ENCODE measurements at places on chromosomes 1 and 21.
A peak's percentile ranks its signal among the peaks of the same experiment; 100 is the strongest.

DNA sequence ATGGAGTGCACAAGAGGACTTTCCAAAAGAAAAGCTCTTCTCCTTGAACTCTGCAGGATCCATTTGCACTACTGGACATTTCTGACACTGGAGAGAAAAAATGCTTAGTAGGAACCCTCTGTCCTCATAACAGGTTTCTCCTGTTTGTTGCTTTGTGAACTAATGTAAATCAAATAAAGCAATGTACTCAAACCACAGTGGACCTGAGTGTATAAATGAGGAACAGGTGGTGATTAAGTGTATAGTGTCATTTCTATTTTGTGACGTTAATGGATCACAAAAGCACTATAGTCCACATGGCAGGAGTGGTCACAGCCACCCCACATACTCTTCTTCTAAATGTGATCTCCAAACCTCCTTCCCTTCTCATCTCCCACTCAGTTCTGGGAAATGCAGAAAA lies 268.4 kb upstream of the DUSP10 start:
- no peak for DNase-seq

DNA sequence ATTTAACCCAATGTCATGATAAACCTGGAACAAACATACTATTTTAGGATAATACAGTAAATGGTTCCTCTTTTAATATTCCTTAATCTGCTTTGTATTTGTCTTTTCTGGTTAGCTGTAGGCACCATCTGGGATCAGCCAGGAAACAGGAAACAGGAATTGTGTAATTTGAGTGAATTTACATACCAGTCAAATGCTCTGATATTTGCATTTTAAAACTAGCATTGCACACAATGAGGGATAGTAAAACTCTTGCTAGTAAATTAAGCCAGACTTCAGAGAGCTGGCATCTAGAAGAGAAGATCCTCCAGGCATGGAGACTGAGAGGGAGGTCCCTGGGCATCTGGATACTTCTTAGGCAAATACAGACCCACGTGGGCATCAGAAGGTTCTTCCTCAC lies 103.5 kb downstream of the HMCN1 start:
- no peak for DNase-seq

DNA sequence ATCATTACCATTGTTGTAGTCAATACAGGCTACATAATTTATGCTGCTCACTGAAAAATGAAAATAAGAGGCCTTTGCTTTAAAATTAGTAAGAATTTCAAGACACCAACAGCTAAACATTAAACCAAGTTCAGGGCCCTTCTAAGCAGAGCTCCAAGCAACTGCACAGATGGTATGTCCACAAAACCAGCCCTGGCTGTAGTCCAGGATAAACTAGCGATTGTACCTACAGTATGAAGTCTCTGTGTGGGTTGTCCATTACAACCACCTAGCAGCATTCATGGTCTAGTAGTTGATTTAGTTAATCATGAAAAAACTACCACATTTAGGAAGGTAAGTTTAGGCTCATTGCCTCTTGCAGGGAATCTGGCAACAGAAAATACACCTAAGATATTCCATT lies 35.3 kb downstream of the CLCA4 start:
- DNase-seq, result no peak

- DNase-seq, result no peak
These were observed 5.9 kb downstream of the ANKRD13C start for GRCh38 chr1:70348399-70349165.

GRCh38 chr1:13790290-13791030 lies 90.5 kb downstream of the PRDM2 start:
- DNase-seq, result no peak

DNA sequence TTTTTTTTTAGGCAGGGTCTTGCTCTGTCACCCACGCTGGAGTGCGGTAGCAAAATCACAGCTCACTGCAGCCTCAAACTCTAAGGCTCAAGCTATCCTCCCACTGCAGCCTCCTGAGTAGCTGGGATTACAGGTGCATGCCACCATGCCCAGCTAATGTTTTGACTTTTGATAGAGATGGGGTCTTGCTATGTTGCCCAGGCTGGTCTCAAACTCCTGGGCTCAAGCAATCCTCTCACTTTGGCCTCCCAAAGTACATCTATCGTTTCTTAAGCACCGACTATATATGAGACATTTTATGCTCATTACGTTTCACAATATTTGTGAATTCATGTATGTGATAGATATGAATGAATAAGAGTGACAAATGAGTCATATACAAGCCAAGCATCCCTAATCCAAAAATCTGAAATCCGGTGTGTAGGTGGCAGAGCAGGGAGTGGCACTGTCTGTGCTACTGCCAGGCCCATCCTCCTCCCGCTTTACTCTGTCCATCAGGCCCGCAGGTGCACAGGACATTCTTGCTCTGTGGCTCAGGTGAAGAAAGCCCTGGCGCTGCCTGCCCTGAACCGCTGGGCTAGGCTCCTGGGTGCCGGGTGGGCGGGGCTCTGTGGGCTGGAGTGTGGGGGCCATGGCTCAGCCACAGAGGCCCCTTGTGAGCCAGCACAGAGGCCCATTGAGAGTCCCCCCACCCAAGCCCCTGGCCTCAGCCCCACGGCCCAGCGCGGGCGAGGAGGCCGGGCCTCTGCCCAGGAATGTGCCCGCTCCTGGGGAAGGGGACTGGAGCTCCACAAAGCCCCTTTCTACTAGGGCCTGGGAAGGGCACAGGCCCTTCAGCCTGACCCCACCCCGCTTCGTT lies 45.3 kb downstream of the HSPG2 start:
- no peak for DNase-seq

GRCh38 chr1:30323841-30324240 lies 399.5 kb downstream of the MATN1 start:
- no peak for DNase-seq

DNA sequence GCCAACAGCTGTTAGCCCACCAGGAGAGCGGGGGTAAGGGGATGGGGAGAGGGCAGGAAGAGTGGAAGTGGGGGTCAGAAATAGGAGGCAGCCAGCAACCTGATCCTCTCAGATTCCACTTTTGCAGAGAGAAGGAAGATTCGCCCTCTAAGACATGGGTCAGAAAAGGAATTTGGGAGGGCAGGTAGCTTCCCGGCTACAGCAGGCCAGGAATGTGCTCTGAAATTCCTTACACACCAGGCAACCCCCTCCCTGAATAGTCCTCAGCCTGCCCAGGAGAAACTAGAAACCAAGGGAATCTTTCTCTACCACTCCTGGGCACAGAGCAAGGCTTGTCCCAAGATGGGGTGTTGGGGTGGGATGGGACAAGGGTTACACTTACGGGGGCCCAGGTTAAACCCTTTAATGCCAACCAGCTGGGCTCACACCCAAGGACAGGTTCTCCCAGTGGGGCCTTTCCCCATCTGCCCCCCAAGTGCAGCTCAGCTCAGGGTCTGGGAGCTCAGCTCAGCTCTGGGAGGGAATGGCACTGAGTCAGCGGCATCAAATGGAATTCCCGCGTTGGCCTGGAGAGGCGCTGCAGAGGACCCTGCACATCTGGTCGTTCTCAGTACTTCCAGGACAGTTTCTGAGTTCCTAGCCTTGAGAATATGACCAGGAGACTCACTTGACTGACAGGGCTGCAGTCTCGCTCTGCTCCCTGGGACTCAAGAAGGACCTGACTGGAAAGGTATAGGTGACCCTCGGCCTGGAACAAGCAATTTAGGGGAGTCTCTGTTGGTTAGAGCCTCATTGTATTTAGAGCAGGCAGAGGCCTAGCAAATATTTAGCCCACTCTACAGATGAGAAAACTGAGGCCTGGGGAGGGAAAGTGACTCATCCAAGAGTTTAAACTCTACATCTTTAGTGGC lies 761 bp downstream of the TNNT2 start:
- no peak for DNase-seq

DNA sequence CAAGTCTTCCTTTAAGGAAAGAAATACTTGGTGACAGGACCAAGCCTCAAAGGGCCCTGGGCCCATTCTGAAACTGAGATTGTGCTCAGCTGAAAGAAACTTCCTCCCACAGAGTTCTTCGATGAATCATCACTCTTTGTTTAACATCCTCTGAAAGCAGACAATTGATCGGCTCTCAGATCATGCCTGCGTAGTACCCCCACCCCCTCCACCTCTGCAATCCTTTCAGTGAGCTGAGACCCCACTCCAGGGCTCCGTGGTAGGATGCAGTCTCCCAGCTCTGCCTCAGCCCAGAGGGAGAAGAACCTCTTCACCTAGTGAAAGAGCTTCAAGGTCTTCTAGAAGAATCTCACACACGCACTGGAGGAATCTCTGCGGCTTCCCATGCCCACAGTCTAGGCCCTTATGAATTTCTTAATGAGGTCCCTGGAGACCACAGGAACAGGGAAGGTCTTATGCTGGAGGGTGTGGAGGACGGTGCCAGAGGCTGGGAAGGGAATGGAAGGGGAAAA lies 104.9 kb upstream of the SOD1 start:
- DNase-seq, result peak; percentile 15

GRCh38 chr1:40951943-40952743 lies 27.4 kb upstream of the CTPS1 start:
- DNase-seq, result peak; percentile 56

DNA sequence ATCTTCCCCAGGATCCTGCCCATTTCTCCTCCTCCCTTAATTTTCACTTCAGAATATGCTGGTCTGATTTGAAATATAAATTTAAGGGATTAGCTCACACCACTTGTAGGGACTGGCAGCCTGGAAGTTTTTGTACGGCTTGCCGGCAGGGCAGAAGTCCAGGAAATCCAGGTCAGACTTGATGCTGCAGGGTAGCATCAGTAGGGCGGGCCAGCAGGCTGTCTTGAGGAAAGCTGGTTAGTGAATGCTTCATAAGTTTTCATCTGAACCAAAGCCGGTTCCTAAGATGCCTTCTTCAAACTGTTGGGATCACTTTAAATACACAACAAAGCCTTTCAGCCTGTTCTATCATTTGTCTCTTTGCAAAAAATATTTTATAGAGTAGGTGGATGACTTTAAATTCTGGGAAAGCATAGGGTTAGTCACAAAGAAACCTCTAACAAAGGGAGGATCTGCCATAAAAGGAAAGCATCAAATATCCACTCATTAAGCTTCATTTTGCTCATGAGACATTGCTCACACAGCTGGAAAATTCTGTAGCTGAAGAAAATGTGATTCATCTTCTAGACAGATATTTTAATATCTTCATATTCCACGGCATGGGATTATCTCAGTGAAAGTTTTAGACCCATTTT lies 90.7 kb upstream of the GFI1 start:
- no peak for DNase-seq

GRCh38 chr1:30188999-30189398 lies 534.4 kb downstream of the MATN1 start:
- no peak for DNase-seq

GRCh38 chr1:160062230-160062532 lies 7.8 kb downstream of the KCNJ10 start:
- no peak for DNase-seq

- no peak for DNase-seq
These were observed 113.4 kb upstream of the DNAH14 start for GRCh38 chr1:224816062-224816461.

DNA sequence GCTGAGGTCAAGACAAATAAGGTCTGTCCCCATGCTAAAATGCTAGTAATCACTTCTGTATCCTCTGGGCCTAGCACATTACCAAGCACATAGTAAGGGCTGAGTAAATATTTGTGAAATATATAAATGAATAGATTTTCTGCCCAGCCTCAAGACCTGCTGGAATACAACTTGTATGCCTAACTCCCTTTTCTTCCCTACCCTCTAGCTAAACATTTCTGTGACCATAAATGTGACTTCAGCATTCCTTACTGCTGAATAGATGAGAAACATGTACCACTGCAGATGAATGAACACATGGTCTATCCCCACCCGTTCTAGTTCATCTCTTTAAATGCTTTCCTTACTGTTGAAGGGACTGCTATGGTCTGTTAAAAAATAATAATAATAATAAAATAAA lies 209.0 kb upstream of the HOOK1 start:
- DNase-seq, result no peak

- no peak for DNase-seq
These were observed 260.3 kb downstream of the DPYD start for GRCh38 chr1:97660431-97661105.

- DNase-seq, result no peak
These were observed 66.3 kb upstream of the PPP2R5A start for GRCh38 chr1:212218911-212219310.

DNA sequence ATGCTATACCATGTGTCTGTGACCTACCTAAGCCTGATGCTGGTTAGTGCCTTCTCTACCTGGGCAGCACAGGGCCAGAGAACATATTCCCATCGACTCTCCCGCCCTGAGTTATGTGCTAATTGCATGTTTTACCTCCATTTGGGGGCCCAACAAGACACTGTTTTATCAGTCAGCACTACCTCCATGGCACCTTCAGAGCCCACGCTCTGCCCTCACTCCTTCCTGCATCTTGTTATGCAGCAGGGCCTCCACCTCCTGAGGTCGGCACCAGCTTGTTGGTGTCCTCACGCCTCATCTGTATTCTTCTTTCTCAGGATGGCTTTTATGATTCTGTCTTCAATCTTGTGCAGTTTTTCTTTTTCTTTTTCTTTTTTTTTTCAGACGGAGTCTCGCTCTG lies 11.9 kb downstream of the WNT9A start:
- no peak for DNase-seq

Measured in CD4-positive, alpha-beta T cell treated with Interleukin-6 at 100 ng/mL for 8 hours (primary cell).